ENCODE measurements at places on chromosomes 2 and 18.

DNA sequence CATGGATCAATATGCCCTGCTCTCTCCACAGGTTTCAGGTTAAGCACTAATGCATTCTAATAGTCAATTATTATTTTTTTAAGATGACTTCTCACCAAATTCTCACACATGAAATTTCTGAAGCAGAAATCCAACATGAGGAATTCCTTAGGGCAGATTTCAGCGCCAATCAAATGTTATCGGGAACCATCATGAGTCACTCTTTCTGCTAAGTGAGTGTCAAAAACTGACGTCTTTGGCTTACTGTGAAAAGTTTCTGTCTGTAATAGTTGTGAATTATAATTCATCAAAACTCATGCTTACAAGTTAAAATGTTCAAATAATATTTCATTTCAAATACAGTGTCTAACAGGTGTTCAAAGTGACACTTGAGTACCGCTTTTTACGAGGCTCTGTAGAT, 1038.6 kb downstream of the SOCS6 start:
- no peak for DNase-seq
- H3K27me3 ChIP-seq: no peaks in the 10 kb centered on the region
- H3K4me1 ChIP-seq: no peaks in the 10 kb centered on the region
- H3K4me3 ChIP-seq: no peak overlapping the region

DNA sequence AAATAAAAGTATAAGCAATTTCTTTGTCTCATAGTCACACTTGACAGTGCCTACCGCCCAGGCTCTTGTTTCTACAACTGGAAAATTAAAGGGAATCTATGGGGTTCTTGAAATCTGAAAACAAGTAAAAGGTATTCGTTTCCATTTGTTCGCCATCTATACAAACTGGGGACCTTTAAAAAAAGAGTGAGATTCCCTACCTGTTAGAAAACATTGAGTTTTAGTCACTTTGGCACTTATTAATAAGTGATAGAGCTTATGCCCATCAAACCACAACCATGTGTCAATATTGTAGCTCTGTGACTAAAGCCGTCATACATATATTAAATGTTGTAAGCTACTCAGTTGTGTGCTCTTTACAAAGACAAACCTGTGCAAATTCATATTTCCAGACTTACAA, 13.2 kb downstream of the FN1 start:
- H3K36me3 ChIP-seq: peaks cover 46% of the 10 kb centered on the region
- H3K27me3 ChIP-seq: no peaks in the 10 kb centered on the region
- H3K4me1 ChIP-seq: peaks cover 28% of the 10 kb centered on the region

DNA sequence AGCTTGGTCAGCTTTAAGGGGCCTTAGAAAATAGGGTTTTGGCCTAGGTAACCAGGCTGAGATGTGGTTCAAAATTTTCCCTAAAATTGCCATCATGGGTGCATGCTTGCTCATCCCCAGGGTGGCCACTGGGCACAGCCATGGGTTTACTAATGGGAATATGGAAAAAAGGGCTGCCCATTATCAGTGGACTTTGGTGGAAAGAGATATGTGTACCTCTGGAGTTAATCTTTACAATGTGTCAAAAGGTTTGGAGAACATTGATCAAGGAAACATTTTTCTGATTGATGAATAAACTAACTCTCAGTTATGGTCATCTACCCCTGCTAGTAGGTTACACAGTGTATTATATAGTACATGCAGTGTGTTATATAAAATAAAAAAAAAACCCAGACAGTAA, 13.1 kb downstream of the KDM3A start:
- H3K27me3 ChIP-seq: no peaks in the 10 kb centered on the region
- H3K27ac ChIP-seq: no peak overlapping the region
- peaks cover 67% of the 10 kb centered on the region for H3K36me3 ChIP-seq
- no peaks in the 10 kb centered on the region for H3K4me1 ChIP-seq
- DNase-seq: no peak

DNA sequence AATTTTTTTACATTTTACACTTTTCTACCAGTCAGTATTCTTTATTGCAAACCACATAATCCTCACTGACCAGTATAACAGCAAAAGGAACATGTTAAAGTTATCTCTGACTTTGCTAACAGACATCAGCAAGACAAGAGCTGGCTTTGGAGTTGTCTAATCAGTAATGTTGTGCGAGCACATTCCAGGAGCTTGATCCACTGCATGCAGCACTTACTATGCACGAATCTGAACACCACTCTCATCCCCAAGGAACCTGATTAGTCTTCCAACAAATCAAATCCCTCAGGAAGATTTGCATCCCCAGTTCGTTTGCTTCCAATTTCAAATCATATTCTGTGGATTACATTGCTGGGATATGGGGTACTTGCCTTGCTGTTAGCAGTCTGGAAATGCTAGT, 269.3 kb upstream of the EPC2 start:
- H3K27me3 ChIP-seq: no peaks in the 10 kb centered on the region
- DNase-seq: no peak
- H3K27ac ChIP-seq: no peak overlapping the region
- no peaks in the 10 kb centered on the region for H3K36me3 ChIP-seq

- DNase-seq: no peak
- no peaks in the 10 kb centered on the region for H3K36me3 ChIP-seq
- no peak overlapping the region for H3K4me3 ChIP-seq
- no peaks in the 10 kb centered on the region for H3K27me3 ChIP-seq
- H3K4me1 ChIP-seq: no peaks in the 10 kb centered on the region
- no peak overlapping the region for H3K27ac ChIP-seq
Observed at GRCh38 chr2:203982276-203982675, 45.7 kb downstream of the ICOS start.

GRCh38 chr18:615092-615521, 18.3 kb downstream of the CLUL1 start:
- no peaks in the 10 kb centered on the region for H3K4me1 ChIP-seq
- no peak for DNase-seq
- no peaks in the 10 kb centered on the region for H3K27me3 ChIP-seq
- H3K27ac ChIP-seq: no peak overlapping the region
- no peaks in the 10 kb centered on the region for H3K36me3 ChIP-seq

DNA sequence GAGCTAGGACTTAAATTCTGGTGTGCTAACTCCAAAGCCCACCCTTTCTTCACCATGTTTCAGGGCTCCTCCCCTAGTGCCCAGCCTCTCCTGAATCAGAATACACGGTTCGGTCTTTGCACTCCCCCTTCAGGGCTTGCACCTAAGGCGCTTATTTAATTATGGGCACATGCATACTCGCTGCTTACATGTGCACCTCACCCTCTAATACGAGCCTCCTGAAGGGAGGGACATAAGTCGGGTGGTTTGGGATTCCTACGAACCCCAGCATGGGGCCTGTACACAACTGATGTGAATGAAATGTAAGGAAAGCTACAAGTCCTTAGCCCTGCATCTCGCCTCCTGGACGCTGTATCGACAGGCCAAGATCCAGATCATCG, 435 bp downstream of the IFT172 start:
- peak overlapping the region; percentile 57 for H3K4me3 ChIP-seq
- peak overlapping the region; percentile 44 for H3K27ac ChIP-seq
- H3K36me3 ChIP-seq: peaks cover under 1% of the 10 kb centered on the region
- peaks cover 8% of the 10 kb centered on the region for H3K27me3 ChIP-seq
- no peak for DNase-seq
- peaks cover 11% of the 10 kb centered on the region for H3K4me1 ChIP-seq

- H3K27me3 ChIP-seq: no peaks in the 10 kb centered on the region
- H3K27ac ChIP-seq: no peak overlapping the region
- H3K36me3 ChIP-seq: no peaks in the 10 kb centered on the region
- H3K4me3 ChIP-seq: no peak overlapping the region
Observed at GRCh38 chr2:107806901-107807300, 19.8 kb upstream of the RGPD4 start.

- H3K4me3 ChIP-seq: no peak overlapping the region
- H3K36me3 ChIP-seq: no peaks in the 10 kb centered on the region
- H3K4me1 ChIP-seq: no peaks in the 10 kb centered on the region
- no peaks in the 10 kb centered on the region for H3K27me3 ChIP-seq
Observed at GRCh38 chr2:67502346-67503065, 105.4 kb downstream of the ETAA1 start.
